Esophagus mucosa (tissue), 1 donor: ENCODE measurements at places on chromosomes 4 and X.

- ATAC-seq: no peak
Measured at GRCh38 chrX:139192386-139192961, 338.1 kb upstream of the F9 start.

GRCh38 chr4:126144543-126145237 is 829.9 kb downstream of the FAT4 start:
- no peak for ATAC-seq

DNA sequence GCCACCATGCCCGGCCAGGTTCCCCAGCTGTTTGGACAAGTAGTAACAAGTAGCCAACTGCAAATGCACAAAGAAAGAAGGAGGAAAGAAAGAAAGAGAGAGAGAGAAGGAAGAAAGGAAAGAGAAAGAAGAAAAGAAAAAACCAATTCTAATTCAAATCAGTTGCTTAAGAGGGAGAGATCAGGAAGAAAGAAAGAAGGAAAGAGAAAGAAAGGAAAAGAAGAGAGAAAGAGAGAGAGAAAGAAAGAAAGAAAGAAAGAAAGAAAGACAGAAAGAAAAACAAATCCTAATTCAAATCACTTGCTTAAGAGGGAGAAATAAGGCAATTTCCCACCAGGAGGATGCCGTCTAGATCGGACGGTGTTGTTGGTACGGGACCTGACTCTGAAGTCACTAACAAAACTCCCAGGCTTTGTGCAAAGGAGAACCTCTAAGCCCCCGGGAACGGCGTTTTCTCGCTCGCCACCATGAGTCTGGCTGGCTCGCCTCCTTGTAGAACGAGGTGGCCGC is 95.5 kb upstream of the PPP2R3B start:
- no peak for ATAC-seq

- no peak for ATAC-seq
Measured at GRCh38 chr4:142129931-142130330, 493.5 kb downstream of the IL15 start.

DNA sequence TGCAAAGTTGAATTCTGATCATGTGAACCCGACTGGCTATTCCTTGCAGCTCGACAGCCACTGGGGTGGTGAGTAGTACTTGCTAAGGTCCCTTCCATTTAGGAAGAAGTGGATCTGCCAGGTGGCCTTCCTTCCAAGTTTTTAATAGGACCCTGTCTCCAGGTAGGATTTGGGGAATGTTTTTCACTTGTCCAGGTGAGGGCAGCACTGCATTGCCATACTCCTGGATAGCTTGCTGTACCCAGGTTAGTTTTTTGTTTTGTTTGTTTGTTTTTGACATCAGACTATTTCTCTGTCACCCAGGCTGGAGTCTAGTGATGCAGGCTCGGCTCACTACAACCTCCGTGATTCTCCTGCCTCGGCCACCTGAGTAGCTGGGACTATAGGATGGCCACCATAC is 29.8 kb downstream of the SAGE1 start:
- no peak for ATAC-seq

GRCh38 chrX:106159861-106160282 is 8.2 kb upstream of the PWWP3B start:
- ATAC-seq: no peak

GRCh38 chrX:39820938-39821708 is 276.6 kb downstream of the BCOR start:
- ATAC-seq: no peak

DNA sequence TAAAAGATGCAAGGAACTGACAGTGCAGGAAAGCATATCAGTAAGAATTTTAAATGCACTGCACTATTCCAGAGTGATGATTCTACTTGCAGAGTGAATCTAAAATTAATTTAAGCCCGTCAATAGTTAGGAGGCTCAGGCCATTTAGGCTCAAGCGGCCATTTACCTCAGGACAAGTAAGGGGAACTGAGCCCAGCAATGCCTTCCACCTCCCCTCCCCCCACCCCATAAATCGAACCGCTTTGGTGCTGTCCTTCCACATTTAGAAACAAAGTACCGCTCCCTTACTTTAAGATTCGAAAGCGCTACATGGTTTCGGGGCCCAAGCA is 665 bp downstream of the RBM41 start:
- ATAC-seq: no peak

GRCh38 chr4:89837385-89837992 is 528 bp upstream of the SNCA start:
- peak; percentile 49 for ATAC-seq

DNA sequence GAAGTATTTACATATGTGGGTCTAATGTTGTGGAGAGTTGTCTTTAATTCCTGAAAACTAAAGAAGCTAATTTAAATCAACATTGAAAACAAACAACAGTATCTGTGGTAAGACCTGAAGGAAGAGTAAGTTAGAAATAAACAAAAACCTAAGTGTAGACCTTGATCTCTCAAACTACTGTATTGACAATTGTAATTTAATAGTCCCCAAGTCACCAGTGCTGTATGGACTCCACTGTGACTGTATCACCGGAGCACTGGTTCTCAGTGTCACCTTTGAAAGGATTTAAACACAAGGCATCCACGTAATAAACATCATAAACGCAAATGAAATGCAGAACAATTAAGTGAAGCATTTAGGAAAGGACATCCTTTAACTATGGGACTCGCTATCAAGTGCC is 46.4 kb downstream of the OCRL start:
- ATAC-seq: no peak

GRCh38 chrX:10160211-10160610 is 3.4 kb downstream of the CLCN4 start:
- no peak for ATAC-seq
